ENCODE measurements at places on chromosomes 6 and 20.

GRCh38 chr6:85364344-85364743 is 85.5 kb upstream of the NT5E start:
- no peak for DNase-seq

DNA sequence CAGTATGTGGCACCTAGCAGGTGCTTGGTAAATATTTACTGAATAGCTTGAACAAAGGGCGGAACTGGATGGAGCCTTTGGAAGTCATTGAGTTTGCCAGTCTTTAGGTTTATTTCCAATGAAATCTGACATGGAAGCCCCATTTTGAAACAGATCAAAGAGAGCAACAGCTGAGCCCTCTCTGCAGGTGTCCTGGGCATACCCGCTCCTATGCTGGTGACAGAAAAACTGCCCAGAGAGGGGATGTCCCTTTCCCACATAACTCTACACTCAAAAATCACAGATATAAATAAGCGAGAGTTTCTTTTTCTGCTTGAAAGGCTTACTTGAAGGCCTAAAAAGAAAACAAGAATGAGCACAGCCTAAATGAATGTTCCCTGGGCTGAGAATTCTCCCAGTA is 53.0 kb upstream of the RALY start:
- DNase-seq: no peak

- no peak for DNase-seq
Measured at GRCh38 chr6:7431313-7431673, 41.7 kb downstream of the RIOK1 start.

- DNase-seq: no peak
Measured at GRCh38 chr6:116662202-116662601, 6.4 kb downstream of the ZUP1 start.

GRCh38 chr6:127459231-127459641 is at the start of gene KIAA0408:
Gene KIAA0408, minus strand, starts transcription at chr6:127459389. Its CDS starts 5,408 bp downstream, at chr6:127453981.
- no peak for DNase-seq

DNA sequence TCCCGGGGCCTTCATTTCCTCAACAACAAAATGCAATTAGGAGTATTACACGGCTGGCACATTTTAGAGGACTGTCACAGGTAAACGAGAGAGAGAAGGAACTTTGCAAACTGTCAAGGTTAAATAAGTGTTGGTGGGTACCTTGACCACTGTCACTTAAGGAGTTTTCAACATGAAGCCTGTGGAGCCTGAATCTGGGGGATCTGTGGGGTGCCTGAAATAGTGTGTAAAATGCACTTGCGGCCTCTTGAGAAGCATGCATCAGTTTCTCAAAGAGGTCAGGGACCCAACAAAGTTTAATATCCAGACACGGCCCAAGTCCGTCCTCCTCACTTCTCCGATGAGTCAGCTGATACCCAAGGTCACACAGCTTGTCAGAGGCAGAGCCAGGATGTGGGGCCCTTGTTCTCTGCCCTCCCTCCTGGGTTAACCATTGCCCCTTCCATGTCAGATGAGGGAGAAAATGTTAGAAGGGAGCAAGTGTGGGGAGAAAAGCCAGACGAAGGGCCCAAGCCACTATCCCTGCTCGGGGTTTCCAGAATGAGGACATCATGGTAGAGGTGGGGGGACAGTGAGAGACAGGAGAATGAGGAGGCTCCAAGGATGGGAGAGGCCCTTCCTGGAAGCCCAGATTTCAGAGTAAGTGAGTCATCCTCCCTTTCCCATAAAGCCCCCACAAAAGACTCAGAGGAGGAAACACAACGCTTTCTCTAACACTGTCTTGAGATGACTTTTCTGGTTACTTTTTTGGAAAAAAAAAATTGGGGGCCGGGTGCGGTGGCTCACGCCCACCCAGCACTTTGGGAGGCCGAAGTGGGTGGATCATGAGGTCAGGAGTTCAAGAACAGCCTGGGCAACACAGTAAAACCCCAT is 42.2 kb downstream of the C6orf132 start:
- no peak for DNase-seq

GRCh38 chr20:1805161-1805581 is 90.0 kb upstream of the SIRPA start:
- DNase-seq: peak; percentile 71

DNA sequence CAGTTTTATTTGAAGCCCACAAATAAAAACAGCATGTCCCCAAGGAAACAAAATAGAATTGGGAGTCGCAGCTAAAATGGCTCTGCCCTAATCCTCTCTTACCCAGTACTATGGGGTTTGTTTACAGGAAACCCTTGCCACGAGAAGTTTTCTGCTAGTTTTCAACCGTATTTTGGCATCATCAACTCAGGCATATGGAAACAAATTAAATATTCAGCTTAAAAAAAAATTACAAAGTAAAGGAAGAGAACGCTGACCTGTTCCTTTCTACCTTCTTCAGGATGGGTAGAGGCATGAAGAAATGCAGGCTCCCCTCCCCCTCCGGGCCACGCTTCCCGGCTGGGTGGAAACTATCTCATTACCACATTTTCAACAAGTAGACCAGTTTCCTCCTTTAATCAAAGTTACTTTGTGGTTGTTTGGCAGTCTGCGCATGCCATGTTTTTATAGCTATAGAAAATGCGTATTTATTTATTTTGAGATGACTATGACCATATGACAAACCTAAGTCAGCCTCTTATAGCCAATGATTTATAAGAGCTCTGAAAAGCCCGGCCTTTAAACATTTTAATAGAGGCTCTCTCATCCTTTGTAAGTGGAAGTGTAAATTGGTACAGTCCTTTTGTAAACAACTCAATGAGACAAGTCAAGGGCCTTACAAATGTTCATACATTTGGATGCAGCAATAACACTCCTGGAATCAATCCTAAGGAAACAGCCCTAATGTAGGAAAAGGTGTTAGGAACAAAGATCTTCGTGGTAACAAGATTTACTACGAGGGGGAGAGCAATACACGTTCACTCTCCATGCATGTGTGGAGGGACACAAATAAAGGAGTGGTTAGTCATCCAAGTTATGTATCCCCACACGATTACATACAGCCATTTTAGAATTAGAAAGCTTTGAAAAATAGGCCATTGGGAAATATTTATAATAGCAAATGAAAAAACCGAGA is 16.1 kb upstream of the ZNF217 start:
- peak; percentile 83 for DNase-seq

GRCh38 chr20:22389836-22390542 is 194.4 kb downstream of the FOXA2 start:
- DNase-seq: no peak

GRCh38 chr20:8757146-8757545 is 311.7 kb upstream of the PLCB4 start:
- no peak for DNase-seq

DNA sequence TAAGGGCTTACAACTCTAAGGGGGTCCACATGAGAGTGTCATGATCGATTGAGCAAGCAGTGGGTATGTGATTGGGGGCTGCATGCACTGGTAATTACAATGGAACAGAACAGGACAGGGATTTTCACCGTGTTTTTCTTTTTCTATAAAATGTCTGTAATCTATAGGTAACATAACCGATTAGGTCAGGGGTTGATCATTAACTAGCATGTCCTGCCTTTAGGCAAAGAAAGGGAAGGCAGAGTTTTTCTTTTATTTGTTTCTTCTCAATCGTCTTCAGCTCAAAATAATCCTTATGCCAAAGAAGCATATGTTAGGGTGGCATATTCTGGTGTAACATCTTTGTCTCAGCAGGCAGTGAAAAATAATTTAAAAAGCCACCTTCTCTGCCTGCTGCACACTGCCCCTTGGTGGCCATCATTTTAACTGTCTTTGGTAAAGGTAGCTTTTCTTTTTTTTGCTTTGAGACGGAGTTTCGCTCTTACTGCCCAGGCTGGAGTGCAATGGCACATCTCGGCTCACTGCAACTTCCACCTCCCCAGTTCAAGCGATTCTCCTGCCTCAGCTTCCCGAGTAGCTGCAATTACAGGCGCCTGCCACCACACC is 9.7 kb upstream of the CEP43 start:
- no peak for DNase-seq

DNA sequence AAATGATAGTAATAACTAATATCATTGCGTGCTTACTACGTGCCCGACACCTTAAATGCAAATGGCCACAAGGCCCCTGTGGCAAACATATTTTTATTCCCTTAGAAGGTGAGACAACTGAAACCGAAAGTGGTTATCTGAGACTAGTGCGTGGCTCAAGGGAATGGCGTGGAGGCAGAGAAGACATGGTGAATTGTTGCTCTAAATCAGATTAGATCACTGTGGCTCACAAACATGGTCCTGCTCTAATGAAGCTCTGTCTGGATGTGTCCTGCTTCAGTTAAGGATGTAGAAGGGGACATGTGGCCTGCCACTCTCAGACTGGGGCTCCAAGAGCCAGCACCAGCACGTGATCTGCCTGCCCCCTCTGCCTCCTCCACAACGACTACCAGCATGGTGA is 124.2 kb upstream of the GMDS start:
- no peak for DNase-seq

- no peak for DNase-seq
Measured at GRCh38 chr6:64217721-64218620, 582.4 kb downstream of the PHF3 start.

DNA sequence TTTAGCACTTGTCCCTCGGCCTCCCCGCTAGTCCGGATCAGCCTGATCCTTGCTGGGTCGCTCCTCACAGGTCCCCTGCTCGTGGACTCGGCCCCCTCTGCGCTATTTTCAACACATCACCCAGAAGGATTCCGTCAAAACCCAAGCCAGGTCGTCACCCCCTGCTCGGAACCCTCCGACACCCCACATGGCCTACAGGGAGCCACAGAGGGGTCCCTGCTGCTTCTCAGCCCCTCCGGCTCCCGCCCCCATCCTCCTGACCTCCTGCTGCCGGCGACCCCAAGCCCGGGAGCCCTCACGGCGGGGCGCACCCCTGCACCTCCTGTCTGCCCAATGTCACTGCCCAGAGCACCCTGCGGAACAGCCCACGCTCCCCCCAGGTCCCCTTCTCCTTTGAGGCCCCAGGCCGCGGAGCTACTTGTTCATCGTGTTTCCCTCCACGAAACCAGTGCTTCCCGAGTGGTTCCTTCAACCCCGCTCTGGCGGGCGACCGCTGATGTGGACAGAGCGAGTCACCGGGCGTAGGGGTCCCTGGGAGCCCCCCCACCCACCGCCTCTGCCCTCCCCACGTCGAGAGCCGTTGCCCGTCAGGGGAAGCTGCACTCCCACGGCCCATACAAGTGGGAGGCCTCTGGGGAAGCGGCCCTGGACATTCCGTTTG is 638 bp upstream of the MYL9 start:
- DNase-seq: no peak

- no peak for DNase-seq
Measured at GRCh38 chr20:49283176-49283702, 5.4 kb upstream of the ZNFX1 start.

DNA sequence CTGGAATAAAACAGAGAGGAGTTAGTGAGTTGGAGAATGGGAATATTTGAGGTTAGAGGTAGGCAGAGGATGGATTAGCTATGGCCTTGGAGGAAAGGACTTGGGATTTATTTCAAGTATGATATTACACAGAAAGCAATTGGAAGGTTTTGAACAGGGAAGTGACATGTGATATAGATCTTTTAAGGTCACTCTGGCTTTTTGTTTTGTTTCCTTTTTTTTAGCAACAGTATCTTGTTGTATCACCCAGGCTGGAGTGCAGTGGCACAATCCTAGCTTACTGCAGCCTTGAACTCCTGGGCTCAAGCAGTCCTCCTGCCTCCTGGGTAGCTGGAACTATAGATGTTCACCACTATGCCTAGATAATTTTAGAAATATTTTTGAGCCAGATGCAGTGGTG is 190.3 kb downstream of the UTRN start:
- no peak for DNase-seq

DNA sequence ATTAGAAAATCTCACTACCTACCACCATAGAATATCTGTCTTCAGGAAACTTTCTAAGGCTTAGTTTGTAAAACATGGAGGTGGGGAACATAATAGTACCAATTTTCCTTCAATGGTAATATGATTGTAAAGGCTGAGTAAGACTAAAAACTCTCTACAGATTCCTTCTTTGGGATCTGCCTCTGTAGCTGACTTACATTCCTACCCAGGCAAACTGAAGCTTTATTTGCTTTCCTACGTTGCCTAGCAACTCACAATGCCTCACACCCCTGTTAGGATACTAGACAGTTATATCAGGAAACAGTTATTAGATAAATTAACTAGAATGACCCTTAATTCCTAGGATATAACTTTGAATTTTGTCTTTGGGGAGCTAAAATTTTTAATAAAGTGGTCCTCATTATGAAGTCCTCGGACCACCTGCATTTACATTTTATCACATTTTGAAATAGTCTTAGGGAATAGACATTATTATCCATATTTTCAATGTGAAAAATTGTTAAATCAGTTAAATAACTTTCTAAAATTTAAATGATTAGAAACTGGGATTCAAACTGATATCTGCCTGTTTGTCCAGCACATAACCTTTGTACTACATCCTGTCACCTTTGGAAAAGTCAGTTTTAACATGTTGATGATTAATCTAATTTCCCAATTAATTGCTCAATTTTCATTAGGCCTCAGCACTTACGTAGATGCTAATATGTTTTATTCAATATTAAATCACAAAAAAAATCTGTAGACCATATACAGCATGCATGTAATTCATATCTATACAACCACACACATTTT is 591.4 kb downstream of the RNF144B start:
- DNase-seq: no peak

DNA sequence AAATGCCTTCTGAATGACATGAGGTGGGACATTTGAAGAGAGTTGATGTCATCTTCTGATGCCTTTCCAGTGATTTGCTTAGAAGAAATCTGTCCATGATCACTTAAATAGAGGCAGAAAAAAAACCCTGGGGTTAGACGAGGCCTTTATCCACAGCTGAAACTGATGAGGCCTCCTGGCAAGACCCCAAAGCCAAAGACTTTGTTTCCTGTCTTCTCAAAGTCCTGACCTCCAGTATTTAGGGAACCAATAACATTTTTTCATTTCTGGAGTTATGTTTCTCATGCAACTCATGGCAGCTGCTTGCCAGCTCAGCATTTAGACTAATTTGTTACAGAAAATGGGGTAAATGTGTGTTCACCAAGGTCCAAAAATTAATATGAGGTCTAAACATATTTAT is 248.0 kb upstream of the PRDM1 start:
- DNase-seq: no peak

- DNase-seq: no peak
Measured at GRCh38 chr6:135115834-135116233, 61.2 kb upstream of the HBS1L start.

- DNase-seq: no peak
Measured at GRCh38 chr6:4402477-4402976, 267.2 kb upstream of the ECI2 start.

GRCh38 chr6:1403851-1404712 is 14.7 kb downstream of the FOXF2 start:
- no peak for DNase-seq
